AG04449 (cell line): ENCODE measurements at places on chromosomes 5 and 9.
A peak's percentile ranks its signal among the peaks of the same experiment; 100 is the strongest.

DNA sequence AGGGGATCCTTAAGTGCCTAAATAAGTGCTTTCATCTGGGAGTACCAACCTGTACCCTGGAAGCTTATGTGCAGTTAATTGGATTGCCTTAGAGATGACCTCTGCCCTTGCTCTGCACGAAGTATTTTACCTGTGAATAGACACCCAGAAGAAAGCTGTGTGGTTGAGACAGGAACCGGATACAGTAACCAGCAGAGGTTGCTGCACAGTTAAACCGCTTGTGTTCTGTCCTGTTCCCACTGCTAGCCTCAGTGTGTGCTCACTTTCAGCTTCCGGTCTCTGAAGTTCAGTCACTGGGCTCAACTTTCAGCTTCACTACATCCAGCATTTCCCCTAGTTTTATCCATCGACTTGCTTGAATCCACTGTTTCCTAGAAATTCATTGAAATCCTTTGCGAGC, 185.3 kb downstream of the FAM170A start:
- DNase-seq, result no peak

- DNase-seq, result no peak
Measured at GRCh38 chr9:5441043-5441442, 3.3 kb upstream of the PLGRKT start.

DNA sequence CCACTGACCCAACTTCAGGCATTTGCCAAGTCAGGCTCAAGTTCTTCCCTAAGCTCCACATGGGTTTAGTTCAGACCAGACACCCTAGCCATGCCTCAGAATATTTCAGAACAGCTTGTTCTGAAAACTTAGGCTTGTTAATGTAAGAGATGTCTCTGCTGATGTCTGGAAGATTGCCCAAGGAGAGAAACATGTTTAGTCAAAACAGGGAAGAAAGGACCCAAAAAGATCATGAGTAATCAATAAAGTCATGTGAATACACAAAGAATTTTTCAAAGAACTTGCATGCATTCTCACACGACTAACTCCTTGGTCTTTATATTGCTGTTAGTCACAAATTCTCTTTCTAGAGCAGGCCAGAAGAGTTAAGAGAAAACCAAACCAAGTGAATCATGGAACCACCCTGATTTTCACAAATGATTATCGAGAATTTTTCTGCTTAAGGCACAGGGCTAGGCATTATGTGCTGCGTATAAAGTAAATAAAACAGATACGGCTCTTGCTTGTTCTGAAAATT, 158.1 kb upstream of the HMHB1 start:
- DNase-seq, result no peak

DNA sequence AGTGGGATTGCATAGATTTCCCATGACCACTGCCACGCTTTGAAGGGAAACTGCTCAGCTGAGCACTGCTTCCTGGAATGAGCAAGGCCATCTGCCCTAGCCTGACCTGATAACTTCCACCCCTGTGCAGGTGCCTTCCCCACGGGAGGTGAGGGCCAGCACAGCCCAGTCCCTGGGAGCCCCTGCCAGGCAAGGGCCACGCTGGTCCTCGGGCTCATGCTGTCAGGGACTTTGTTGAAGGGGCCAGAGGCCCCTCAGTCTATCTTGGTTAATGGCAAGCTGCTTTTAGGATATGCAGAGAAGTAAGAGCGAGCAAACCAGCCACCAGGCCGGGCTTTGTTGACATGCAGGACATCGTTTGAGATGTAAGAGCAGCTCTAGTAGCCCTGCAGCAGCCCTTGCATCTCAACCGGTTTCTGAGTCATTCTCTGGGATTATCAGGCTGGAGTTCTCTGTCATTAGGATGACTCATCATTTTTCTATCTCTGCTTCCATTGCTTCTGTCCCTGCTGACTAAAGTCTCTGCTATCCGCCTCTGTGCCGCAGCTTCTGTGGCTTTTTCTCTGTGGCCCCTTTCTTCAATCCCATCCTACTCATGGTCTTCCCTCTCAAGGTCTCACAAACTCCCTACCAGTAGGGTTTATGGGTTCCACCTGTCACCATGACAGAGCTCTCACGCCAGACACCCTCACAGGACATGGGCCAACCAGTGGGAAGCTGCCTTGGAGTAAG, 30.6 kb upstream of the IQGAP2 start:
- peak; percentile 78 for DNase-seq

DNA sequence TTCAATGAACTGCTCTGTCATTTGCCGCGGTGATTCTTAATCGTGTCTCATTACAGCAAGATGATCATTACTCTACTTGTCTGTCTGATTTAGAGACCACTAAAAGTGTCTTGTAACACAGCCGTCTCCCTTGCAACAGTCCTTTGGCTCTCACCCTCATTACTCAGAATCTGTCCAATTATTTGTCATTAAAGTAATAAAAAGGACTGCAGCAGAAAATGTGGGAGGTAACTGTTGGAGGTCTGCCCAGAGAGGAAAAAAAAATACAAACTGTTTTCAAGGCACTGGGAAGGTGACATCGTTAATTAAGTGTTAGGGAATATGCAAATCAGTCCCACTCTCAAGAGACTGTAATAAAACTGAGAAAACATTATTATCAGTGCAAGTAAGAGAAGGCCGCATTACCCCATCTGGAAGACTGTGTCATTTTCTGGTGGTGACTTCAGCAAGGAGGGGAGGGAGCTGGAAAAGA, 281.0 kb downstream of the RASEF start:
- DNase-seq, result no peak

GRCh38 chr5:41415242-41415641, 95.2 kb downstream of the PLCXD3 start:
- no peak for DNase-seq

- no peak for DNase-seq
Measured at GRCh38 chr9:75242426-75242825, 154.1 kb downstream of the OSTF1 start.

- no peak for DNase-seq
Measured at GRCh38 chr9:129054163-129054851, 17.9 kb downstream of the MIGA2 start.

GRCh38 chr9:133560311-133560710, 25.8 kb downstream of the ADAMTSL2 start:
- no peak for DNase-seq

- DNase-seq, result no peak
Measured at GRCh38 chr9:114033397-114034103, 44.5 kb downstream of the AMBP start.

GRCh38 chr5:148913985-148914431, 87.6 kb downstream of the ADRB2 start:
- DNase-seq, result peak; percentile 91

DNA sequence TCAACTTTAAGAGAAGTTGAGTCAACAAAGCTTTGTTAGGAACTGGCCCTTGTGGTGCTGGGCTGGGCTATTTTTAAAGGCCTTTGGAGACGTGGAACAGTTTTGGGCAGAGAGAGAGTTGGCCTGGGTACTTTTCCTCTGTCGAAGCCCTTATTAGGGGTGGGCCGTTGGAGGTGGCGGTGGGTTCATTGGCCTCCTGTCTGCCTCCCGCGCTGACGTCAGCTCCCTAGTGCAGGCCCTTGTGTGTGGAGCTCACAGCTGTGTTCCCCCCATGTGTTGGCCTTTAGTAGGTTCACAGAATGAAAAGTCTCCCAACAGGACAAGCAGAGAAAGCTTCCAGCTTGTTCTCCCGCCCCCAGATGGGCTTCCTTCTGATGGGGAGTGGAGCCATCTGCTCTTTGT, 2.7 kb downstream of the NCS1 start:
- DNase-seq, result no peak

DNA sequence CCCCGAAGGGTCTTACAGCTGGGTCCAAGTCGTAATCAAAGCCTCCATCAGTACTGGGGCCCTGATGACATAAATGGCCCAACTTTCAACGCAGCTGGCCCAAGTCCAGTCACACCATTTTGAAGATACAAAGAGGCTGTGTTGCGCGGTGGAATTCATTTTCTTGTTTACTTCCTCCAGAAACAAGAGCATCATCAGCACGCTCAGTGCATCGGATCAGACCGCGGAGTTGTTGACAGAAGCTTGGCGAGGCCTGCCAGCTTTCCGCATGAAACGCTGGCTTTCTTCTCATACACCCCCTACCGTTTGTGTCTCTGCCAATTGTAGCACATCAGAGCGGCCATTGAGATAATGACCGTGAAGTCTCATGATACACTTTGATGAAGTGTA, 101.7 kb upstream of the SPATA31D4 start:
- no peak for DNase-seq

DNA sequence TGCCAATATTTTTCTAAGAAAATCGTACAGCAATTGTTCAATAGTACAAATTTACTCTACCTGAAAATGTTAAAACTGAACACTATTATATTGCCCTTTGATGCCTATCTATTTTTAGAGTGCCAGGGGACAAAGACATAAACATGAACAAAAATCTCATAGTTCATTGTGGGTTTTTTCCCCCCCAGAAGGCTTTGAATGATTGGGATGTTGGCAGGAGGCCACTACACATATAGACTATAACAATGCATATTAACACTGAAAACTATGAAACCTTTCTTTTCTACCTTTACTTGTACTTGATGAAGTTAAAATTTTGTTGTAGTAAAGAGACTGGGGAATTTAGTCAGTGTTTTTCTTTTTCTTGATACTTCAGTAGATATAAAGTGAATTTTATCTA, 12.5 kb downstream of the PRDM6 start:
- no peak for DNase-seq
